Activated CD8-positive, alpha-beta memory T cell treated with anti-CD3 and anti-CD28 coated beads for 4 hours (primary cell): ENCODE measurements at places on chromosomes 12 and 14.
A peak's percentile ranks its signal among the peaks of the same experiment; 100 is the strongest.

DNA sequence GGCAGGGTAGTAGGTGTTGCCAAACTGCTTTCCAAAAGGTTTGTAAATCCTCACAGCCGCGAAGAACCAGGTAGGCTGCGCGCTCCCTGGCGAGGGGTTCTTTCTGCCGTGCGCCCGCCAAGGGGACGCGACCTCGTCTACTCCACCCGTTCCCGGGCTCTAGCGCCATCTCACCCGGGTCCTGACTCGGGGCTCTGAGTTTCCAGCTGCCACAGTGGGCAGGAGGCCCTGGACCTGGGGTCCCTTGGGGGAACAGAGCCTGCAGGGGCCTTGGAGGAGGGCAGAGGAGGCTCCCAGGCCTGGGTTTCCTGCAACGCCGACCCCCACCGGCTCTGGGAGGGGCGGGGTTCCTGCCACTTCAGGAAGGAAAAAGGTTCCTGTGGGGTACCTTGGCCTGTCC, 706 bp downstream of the ANHX start:
- no peak for DNase-seq

DNA sequence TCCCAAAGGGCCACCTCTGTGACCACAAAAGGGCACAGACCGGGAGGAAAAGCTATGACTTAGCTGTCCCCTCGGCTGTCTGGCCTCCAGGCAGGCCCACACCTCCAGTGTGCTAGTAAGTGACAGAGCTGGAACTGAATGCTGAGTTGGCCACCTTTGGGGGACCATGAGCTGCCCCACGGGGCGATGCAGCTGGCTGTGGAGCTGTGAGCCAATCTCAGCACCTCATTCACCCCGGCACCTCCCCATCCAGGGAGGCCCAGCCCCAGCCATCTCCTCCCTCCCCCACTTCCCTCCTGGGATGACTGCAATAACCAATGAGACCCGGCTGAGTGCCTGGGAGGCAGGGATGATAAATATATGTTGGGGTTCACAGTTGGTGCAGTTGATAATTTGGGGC, 12.2 kb upstream of the TESC start:
- DNase-seq: no peak

DNA sequence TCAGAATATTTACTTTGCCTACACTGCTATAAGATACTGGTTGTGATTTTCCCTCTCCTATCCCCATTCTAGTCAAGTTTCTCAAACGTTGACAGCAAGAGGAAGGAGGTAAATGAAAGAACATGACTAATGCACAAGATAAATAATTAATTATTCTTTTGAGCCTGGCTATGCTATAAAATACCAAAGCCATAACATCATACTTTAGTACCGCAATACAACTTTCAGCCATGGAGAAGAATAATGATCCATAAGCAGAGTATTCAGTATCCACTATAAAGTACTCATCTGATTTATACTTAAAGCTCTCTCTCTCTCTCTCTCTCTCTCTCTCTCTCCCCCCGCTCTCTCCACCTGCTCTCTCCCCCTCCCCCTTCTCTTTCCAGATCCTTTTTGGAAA, 41.3 kb downstream of the TDG start:
- no peak for DNase-seq

DNA sequence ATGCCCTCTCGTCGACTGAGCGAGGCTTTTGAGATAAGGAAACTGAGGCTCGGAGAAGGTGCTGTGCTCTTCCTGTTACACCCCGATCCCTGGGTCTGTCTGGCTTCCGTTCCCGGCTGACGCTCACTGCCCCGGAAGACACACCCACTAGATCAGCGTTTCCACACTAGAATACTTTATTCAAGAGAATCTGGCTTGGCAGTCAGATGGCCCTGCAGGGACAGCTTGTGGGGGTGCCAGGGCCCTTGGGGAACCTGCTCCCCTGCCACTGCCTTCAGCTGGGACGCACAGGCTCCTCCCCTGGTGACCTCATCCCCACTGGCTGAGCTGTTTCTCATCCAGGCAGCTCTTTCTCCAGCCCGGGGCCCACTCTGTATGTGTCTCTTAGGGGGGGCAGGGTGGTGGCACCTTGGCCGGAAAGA, 13.7 kb downstream of the PGF start:
- peak; percentile 28 for DNase-seq

- no peak for DNase-seq
Observed at GRCh38 chr12:54829511-54829910, 24.8 kb upstream of the MUCL1 start.

- DNase-seq: no peak
Observed at GRCh38 chr14:40345334-40345733, 913.1 kb upstream of the FBXO33 start.

- no peak for DNase-seq
Observed at GRCh38 chr14:102802834-102803523, 25.7 kb downstream of the TRAF3 start.

GRCh38 chr12:34327671-34328070, 305.4 kb downstream of the ALG10 start:
- DNase-seq: no peak

DNA sequence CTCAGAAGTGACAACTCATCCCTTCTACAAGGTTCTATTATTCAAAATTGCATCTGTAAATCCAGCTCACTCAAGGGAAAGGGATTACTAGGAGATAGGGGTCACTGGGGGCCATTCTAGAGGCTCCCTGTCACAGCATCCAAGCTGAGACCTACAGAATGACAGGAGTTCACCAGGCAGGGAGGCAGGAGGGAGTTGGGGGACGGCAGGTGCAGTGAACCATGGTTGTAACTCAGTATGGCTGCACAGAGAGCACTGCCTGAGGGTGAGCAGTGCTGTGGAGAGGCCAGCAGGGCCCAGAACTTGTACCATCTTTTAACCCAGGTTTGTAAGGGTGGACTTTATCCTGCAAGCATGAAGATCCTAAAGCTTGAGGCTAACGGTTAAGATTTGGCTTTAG, 37.9 kb upstream of the SINHCAF start:
- DNase-seq: no peak

GRCh38 chr14:54803926-54804537, 98.6 kb downstream of the GCH1 start:
- no peak for DNase-seq

DNA sequence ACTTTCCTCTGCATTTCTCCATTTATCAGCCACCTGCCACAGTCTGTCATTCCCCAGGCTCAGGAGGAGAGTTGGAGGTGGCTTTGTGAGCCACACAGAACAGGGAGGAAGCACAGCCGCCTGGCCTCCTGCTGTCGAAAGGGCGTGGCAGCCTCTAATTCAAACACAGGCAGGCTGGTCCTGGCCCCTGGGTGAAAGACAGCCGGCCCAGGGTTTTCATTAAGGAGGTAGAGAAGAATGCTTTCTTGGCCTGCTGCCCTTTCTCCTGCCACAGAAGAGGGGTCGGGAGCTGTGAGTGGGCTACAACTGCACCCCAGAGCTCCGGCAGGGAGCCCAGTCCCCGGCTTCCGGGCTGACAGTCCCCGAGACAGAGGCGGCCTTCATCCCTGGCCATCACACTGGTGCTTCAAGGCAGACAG, 108.6 kb upstream of the FZD10 start:
- no peak for DNase-seq

DNA sequence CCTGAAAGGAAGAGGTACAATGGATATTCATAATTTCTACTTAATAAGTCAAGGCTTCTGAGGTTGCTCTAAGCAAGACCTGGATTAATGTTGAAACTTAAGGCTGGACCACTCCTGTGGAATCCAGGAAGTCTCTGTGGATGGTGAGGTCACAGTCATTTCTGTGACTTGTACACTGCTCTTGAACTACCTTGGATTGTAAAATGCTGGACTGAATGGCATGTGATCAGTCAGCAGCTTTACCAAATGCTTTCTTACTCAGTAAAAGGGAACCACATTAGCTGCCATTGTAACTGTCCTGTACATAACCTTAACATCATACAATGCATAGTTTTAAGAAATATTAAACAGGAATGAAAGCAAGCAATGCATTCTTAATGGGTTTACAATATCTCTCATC, 182.9 kb downstream of the NOVA1 start:
- DNase-seq: no peak

DNA sequence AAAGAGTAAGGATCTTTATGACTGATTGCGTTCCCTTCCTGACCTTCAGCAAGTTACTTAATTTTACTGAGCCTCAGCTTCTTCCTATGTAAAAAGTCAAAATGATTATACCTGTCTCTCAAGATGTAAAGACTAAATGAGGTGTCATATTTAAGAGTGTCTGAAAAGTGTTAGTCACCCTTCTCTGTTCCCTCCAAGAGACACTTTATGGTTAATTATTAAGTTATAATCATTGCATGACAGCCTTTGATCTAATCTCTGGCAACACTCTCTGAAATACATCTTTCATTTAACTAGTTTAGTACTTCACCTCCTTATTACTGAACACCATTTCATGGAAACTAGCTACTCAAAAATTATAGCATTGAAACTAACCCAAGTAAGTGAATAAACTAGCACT, 54.8 kb downstream of the BMAL2 start:
- DNase-seq: no peak

DNA sequence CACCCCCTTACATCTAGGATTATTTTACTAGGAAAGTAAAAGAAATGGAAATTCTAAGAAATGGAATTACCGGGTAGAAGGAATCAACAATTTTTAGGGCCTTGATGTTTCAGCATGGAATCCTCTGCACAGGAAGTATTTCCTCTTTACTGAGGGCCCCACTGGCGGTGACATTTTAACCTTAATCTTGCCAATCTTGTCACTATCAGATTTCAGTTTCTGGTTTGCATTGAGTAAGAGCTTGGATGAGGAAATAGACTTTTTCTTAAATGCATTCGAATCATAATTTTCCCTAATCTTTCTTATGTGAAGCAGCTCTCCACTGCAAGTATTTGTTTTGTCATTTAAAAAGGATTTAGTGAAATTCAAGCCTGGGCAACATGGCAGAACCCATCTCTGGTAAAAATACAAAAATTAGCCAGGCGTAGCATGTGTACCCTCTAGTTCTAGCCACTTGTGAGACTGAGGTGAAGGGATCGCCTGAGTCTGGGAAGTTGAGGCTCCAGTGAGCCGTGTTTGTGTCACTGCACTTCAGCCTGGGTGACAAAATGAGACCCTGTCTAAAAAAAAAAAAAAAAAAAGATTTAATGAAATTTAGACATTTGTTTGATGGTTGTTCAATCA, 40.7 kb downstream of the TPCN1 start:
- DNase-seq: no peak

GRCh38 chr14:100222224-100223093, 16.5 kb upstream of the YY1 start:
- DNase-seq: no peak
